DMS79 treated with DMSO at 0.1 percent for 48 hours (cell line): ENCODE measurements at places on chromosomes 16 and 17.

GRCh38 chr16:72876981-72877373 lies 171.0 kb downstream of the ZFHX3 start:
- no peak for DNase-seq

GRCh38 chr16:85479972-85480726 lies 133.0 kb upstream of the GSE1 start:
- no peak for DNase-seq

DNA sequence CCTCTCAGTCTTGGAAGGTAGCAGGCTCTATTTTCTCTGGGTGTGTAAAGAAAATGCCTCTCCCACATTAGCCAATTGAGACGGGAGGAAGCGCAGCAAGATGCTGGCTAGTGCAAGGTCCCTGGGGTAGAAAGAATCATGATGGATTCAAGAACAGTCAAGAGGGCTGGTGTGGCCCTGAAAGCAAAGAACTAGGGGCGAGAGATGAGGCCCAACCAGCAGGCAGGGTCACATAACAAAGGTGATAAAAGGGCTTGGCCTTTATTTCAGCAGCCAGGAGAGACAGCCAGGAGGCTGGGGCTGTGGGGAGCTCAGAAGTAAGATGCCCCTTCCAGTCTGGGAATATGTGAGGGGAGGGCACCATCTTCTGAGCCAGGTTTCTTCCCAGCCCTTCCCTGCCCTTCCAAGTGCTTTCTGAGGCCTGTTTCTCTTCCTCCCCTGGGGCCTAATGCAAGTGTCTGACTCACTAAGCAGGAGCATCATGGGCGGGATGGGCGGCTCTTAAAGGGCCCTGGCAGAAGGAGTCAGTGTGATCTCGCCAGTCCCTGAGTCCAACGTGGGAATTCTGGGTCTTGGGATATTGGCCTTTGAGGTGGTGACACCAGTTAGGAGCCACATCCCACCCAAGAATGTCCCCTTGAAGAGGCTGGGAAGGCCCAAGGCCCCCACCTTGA lies 3.9 kb upstream of the NLRC5 start:
- no peak for DNase-seq

GRCh38 chr17:82781894-82782274 lies 30.0 kb downstream of the TBCD start:
- peak; percentile 75 for DNase-seq
